Upper lobe of right lung (tissue), 1 donor: ENCODE measurements at places on chromosomes 7 and 10. TPM values are rescaled to one million over a fixed set of nuclear protein-coding genes. Genes with fewer than 3 reads are reported as not detected.

GRCh38 chr7:92632791-92633190 is 42.6 kb upstream of the FAM133B start:
- DNase-seq: no peak
- H3K27me3 ChIP-seq: no peaks in the 10 kb centered on the region
- H3K27ac ChIP-seq: peak overlapping the region; percentile 51
- H3K4me3 ChIP-seq: no peak overlapping the region
- peaks cover 25% of the 10 kb centered on the region for H3K4me1 ChIP-seq

DNA sequence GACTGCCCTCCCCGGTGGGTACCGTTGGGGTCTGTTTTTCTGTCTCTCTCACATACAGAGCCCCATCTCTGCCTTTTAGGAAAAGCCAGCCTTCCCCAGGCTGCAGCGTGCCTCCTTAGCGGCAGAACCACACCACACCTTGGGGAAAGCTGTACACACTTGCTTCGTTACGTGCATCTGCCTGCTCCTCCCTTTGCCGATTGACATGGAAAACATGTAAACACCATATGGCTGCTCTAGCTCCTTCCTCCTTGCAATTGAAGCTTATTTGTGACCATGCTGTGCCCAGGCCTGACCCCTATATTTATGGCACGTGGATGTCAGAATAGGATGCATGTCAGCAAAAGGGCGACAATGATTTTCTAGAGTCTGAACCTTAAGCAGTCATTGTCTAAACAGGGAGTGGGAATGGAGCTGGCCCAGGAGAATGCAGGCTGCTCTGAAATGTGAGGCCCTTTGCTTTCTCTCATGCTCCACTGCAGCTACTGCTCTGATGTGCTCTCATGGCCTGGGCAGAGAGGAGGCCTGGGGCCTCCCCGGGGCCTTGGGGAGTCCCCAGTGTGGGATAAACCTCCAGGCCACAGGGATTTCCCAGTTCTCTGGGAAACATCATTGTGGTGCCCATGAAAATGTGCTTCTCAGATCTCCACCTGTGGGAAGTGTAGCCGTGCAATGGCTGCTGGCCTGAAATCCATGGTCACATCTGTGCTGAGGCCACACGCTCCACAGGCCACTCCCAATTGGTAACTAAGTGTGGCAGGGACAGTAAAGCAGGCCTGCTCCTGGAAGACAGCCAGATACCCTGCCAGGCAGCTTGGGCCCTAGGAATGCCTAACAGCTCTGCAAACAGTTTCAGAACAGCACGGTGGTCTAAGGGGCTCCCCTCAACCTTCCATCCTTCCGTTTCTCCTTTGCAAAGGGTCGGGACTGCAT is 18.6 kb downstream of the PDE6C start:
- no peak overlapping the region for H3K27ac ChIP-seq
- no peaks in the 10 kb centered on the region for H3K4me1 ChIP-seq
- H3K36me3 ChIP-seq: no peaks in the 10 kb centered on the region
- H3K27me3 ChIP-seq: no peaks in the 10 kb centered on the region
- DNase-seq: no peak

DNA sequence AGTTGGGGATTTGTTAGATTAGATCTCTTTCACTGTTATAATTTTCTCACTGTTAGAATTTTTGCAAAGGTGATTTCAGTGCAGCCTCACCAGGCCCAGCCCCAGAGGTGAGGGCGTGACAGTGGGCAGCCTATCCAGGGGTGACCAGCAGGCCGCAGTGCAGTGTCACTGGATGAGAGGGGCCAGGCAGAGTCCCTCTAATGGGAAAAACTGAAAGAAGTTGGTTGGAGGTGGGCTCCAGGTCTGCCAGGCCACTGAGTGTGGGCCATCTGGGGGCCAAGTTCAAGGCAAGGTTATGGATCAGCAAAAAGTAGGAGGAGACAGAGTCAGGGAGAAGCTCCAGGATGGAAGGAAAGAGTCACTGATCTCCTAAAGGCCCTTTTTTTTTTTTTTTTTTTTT is 90.5 kb upstream of the SDK1 start:
- H3K27me3 ChIP-seq: no peaks in the 10 kb centered on the region
- DNase-seq: no peak
- H3K4me3 ChIP-seq: no peak overlapping the region
- H3K27ac ChIP-seq: no peak overlapping the region

- H3K4me1 ChIP-seq: no peaks in the 10 kb centered on the region
- no peak for DNase-seq
- no peaks in the 10 kb centered on the region for H3K36me3 ChIP-seq
- no peak overlapping the region for H3K27ac ChIP-seq
- no peak overlapping the region for H3K4me3 ChIP-seq
Measured at GRCh38 chr7:135901585-135902540, 75.3 kb downstream of the MTPN start.

CLEC2L gene
- not detected for total RNA-seq

- no peaks in the 10 kb centered on the region for H3K36me3 ChIP-seq
- H3K4me1 ChIP-seq: no peaks in the 10 kb centered on the region
- no peaks in the 10 kb centered on the region for H3K27me3 ChIP-seq
- no peak for DNase-seq
Measured at GRCh38 chr10:32650246-32650655, 204.3 kb downstream of the CCDC7 start.

DNA sequence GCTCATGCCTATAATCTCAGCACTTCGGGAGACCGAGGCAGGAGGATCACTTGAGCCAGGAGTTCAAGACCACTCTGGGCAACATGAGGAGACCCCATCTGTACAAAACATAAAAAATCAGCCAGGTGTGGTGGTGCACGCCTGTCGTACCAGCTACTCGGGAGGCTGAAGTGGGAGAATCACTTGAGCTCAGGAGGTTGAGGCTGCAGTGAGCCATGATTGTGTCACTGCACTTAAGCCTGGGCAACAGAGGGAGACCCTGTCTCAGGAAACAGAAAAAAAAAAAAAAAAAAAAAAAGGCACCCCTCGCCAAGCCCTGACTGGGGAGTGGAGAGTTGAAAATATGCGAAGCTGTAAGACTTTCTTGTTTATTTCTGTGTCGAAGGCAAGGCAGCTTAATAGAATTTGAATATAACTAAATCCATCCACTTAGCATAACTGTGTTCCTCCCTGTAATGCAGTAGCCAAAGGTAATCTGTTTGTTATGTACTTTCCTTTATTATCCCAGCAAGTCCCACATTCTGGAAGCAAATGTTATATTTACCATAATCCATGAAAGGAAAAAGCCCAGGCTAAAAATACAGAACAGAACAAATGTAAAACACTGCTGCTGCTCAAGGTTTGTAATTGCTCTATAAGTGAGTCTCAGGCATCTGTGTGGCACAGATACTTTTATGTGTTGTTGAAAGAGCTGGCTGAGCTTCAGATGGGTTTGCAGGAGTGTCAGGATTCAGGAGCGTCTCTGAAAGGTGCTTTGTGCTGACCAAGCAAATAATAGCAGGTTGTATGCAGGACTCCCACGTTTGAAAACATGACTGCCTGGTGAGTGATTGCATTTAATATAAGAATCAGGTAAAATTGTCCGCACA is 127.2 kb downstream of the CELF2 start:
- H3K4me1 ChIP-seq: peaks cover 44% of the 10 kb centered on the region
- no peaks in the 10 kb centered on the region for H3K36me3 ChIP-seq
- H3K27me3 ChIP-seq: no peaks in the 10 kb centered on the region

DNA sequence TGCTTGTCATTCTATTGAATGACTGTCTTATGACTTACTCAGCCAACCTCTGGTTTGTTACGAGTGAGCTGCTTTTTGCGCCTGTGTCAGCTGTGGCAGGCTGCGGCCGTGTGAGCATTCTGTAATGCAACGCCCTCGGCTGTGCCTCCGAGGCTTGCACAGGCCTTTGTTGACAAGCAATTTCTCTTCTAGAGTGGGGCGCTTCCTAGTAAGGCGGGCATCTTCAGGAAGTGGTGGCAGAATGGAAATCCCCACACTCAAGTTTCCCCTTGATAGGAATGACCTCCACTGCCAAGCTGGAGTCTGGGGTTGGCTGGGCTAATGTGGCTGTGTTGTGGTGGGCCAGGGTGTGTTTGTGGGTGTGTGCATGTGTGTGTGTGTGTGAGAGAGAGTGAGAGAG is 20.2 kb upstream of the TMEM178B start:
- H3K4me1 ChIP-seq: no peaks in the 10 kb centered on the region
- no peak for DNase-seq
- no peaks in the 10 kb centered on the region for H3K36me3 ChIP-seq
- H3K27ac ChIP-seq: no peak overlapping the region
- H3K27me3 ChIP-seq: no peaks in the 10 kb centered on the region

DNA sequence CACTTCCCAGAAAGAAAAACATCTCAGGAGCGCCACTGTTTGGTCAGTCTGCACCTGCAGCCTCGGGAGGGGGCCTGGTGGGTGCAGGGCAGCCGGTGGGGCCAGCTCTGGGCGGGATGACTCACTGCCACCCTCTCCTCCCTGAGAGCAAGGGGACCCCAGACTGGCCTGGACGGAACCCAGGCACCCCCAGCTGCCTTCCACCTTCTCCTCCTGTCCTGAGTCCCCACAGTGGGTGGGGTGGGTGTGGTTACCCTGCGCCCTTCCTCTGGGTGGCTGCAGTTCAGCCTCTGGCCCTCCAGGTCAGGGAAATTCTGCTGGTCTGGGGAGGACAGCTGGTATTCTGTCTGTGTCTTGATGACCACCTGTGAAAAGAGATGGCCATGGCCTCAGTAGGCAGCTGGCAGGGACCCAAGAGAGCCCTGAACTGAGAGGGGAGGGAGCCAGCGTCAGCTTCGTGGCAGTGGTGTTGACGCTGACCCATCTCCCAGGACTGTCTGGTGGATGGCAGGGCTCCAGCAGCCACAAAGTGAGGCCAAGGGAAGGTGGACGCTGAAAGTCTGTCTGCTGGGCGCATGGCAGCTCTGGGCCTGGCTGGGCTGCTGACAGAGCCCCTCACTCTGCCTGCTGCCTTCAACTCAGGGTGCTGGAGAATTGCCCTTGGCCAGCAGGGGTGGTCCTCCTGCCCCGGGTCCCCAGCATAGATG is 8.9 kb downstream of the CALY start:
- peaks cover 70% of the 10 kb centered on the region for H3K27me3 ChIP-seq
- H3K36me3 ChIP-seq: no peaks in the 10 kb centered on the region
- no peak overlapping the region for H3K4me3 ChIP-seq
- peaks cover 12% of the 10 kb centered on the region for H3K4me1 ChIP-seq
- H3K27ac ChIP-seq: no peak overlapping the region
- no peak for DNase-seq
